ENCODE measurements at places on chromosomes 16 and 17. TPM values are rescaled to one million over a fixed set of nuclear protein-coding genes. Genes with fewer than 3 reads are reported as not detected.

GRCh38 chr17:59094861-59095530, 11.7 kb downstream of the TRIM37 start:
- no peak overlapping the region for H3K4me3 ChIP-seq
- H3K36me3 ChIP-seq = no peaks in the 10 kb centered on the region
- H3K4me1 ChIP-seq = peaks cover 27% of the 10 kb centered on the region

The USP43 gene
- total RNA-seq = 0.16 TPM

DNA sequence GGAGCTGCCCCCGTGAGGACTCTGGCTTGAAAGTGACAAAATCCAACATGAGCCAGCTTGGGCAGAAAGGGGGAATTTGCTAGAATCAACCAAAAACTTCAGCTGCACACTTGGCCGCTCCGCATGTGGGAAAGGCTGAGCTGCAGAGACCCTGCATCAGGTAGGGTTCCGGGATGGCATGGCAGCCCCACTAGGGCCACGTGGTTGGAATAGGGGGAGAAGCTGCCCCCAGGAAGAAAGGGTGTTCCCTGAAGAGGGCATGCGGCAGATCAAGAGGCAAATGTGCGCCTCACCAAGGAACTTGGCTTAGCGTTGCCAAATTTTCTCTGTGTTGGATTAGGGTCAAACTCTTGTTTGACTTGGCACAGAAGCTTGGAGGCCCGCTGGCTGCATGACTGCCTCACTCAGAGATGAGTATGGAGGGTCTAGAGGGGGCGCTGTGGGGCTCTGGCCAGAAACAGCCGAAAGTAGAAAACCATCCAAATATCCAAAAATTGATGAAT, 29.2 kb upstream of the WFIKKN2 start:
- H3K36me3 ChIP-seq = no peaks in the 10 kb centered on the region
- H3K4me1 ChIP-seq = no peaks in the 10 kb centered on the region
- H3K27ac ChIP-seq = no peak overlapping the region

- DNase-seq = no peak
- H3K4me3 ChIP-seq = no peak overlapping the region
- H3K36me3 ChIP-seq = no peaks in the 10 kb centered on the region
These were observed 9.5 kb upstream of the KRT19 start for GRCh38 chr17:41537614-41537954.

DNA sequence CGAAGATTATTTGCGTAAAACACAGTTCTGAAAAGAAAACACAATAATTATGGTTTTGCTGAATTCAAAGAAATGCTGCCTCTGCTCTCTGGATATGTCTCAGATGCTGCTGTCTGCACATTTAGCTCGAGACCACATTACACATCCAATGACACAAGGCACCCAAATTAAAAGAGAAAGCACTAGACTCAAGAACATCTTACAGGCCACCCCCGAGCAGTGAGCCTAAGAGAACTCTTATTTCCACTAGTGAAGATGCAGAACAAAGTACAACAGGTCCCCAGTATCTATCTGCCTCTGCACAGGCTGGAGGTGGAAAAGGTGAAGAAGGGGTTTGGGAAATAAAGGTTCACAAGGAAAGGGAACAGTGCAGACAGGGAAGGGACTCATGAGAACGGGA, 33.5 kb downstream of the GRB2 start:
- H3K4me1 ChIP-seq = no peaks in the 10 kb centered on the region
- no peak for DNase-seq
- H3K27ac ChIP-seq = no peak overlapping the region
- no peak overlapping the region for H3K4me3 ChIP-seq
- no peaks in the 10 kb centered on the region for H3K27me3 ChIP-seq

The MT1B gene
- not detected for total RNA-seq

GRCh38 chr17:58233543-58233942, 4.8 kb upstream of the LPO start:
- H3K27me3 ChIP-seq = peaks cover 22% of the 10 kb centered on the region
- no peaks in the 10 kb centered on the region for H3K4me1 ChIP-seq
- H3K36me3 ChIP-seq = no peaks in the 10 kb centered on the region
- no peak for DNase-seq
- no peak overlapping the region for H3K27ac ChIP-seq
- H3K4me3 ChIP-seq = no peak overlapping the region

The KRT36 gene
- total RNA-seq = not detected

- no peaks in the 10 kb centered on the region for H3K27me3 ChIP-seq
- H3K27ac ChIP-seq = peak overlapping the region; percentile 73
- no peak for DNase-seq
- H3K4me3 ChIP-seq = peak overlapping the region; percentile 91
These were observed 653 bp downstream of the FANCA start for GRCh38 chr16:89815639-89816348.

DNA sequence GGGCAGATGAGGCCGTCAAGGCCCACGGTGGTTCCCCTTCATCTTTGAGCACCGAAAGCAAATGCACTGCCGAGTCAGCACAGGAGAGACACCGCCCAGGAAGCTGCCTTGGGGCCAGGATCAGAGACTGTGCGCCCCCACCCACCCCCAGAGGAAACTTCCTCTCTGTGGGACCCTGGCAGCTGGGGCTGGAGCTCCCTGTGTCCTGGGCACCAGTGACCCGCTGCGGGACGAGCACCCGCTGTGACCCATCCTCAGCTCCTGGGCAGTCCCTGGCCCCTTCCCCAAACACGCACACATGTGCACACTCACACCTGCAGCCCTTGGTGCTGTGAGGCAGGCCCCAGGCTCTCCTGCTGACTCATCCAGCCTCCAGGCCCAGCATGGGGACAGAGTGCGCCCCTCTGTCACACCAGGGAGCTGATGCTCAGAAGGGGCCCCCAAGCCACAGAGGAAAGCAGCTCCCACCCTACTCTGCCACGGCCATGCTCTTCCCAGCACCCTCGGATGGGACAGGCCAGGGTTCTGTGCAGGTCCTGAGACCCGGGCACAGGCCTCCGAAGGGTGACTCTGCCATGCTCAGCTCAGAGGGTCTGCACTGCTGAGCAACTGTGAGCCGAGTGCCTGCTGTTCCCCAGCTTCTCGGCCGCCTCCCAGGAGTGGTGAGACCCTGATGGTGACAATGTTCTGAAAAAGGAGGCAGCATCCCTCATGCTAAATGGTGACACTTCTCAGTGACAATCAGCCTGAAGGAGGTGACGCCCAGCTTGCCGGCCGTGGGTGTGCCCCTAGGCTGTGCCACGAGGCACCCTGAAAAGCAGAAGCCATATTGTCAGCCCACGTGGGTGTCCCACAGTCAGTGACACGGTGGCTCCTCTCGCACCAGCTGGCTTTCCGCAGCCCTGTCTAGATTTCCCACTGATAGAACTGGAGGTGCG, 3.6 kb downstream of the PIEZO1 start:
- H3K36me3 ChIP-seq = peaks cover 3% of the 10 kb centered on the region
- H3K27ac ChIP-seq = no peak overlapping the region
- H3K27me3 ChIP-seq = no peaks in the 10 kb centered on the region
- no peak for DNase-seq

DNA sequence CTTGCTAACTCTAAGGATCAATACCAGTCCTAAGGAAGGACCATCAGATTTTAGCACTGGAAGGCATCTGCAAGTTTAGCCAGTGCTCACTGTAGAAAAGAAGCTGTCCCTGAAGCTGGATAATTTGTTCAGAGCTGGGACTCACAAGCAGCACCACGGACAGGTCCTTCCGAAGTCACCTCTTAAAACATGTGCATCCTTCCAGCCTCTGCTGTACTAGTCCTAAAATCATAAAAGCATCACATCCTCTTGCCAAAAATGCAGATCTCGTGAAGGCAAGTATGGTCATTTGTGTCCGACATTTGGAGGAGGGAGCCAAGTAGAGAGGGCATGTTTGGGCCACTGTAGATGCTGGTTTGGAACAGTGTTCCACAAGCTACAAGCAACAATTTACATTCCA, 506.9 kb downstream of the RBFOX1 start:
- no peak overlapping the region for H3K27ac ChIP-seq
- H3K27me3 ChIP-seq = no peaks in the 10 kb centered on the region
- DNase-seq = no peak
- no peaks in the 10 kb centered on the region for H3K4me1 ChIP-seq

DNA sequence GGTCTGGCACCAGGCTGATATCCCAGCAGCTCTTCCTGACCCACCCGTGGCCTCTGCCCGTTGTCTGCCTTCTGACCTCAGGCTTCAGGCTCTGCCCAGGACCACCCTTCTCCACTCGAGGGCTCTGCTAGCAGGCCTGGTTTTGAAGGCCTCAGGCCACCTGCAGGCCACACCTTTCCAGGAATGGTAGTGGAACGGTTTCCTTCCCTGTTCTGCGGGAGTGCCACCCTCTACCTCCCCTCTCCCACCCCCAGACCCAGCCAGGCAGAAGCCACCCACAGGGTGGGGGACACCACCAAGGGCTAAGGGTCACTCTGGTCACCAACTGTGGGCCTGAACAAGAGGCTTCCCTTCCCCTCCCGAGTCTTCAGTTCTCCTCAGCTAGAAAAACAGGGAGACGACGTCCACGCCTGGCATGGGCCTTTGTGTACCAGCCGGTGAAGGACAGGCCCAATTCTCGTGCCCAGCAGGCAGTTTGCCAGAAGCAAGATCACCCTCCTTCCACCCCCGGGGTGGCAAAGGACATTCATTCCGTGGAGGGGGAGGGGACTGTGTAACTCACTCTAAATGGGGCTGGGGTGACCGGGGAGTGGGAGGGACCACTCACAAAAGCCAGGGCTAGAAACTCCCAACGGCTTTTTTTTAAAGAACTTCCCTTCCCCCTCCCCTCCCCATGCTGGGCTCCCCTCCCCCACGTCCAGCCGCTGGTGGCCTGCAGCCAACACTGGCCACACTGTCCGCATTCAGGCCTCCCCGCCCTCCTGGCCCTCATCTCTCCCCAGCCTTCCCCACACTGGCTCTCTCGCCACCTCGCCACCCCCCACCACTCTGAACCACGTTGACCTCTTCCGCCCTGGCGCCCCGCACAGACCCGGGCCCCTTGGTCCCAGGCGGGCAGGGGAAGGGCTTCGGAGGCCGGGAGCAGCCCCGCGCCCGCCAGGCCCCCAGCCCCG, 7.7 kb downstream of the CBX4 start:
- H3K27me3 ChIP-seq = no peaks in the 10 kb centered on the region
- peaks cover 3% of the 10 kb centered on the region for H3K36me3 ChIP-seq
- H3K27ac ChIP-seq = no peak overlapping the region
- DNase-seq = no peak
- no peak overlapping the region for H3K4me3 ChIP-seq
- H3K4me1 ChIP-seq = peaks cover 8% of the 10 kb centered on the region

GRCh38 chr17:49554694-49555494, 20.8 kb upstream of the NXPH3 start:
- H3K27ac ChIP-seq = no peak overlapping the region
- H3K27me3 ChIP-seq = no peaks in the 10 kb centered on the region
- H3K4me1 ChIP-seq = peaks cover 2% of the 10 kb centered on the region
- H3K36me3 ChIP-seq = no peaks in the 10 kb centered on the region
- no peak overlapping the region for H3K4me3 ChIP-seq

DNA sequence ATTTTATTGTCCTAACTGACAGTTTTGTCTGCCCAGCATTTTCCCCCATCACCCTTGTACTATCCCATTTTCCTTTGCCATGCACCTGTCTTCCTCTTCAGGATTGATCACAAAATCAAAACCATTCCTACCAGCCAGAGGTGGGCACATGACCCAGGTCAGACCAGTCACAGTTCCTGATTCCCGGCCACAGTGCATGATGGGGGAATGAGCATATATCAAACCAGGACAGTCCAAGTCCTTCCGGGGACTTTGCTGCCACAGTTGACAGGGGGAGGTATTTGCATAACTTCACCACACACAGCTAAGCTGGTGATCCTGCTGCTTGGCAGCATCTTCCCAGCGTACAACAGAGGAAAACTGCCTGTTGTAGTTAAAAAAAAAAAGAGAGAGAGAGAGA, 493.9 kb downstream of the WWOX start:
- H3K4me1 ChIP-seq = no peaks in the 10 kb centered on the region
- H3K36me3 ChIP-seq = no peaks in the 10 kb centered on the region
- no peak overlapping the region for H3K27ac ChIP-seq
- no peak for DNase-seq

GRCh38 chr16:30040221-30040620, 9.2 kb upstream of the TLCD3B start:
- no peaks in the 10 kb centered on the region for H3K4me1 ChIP-seq
- no peaks in the 10 kb centered on the region for H3K36me3 ChIP-seq
- no peak overlapping the region for H3K27ac ChIP-seq
- DNase-seq = no peak

DNA sequence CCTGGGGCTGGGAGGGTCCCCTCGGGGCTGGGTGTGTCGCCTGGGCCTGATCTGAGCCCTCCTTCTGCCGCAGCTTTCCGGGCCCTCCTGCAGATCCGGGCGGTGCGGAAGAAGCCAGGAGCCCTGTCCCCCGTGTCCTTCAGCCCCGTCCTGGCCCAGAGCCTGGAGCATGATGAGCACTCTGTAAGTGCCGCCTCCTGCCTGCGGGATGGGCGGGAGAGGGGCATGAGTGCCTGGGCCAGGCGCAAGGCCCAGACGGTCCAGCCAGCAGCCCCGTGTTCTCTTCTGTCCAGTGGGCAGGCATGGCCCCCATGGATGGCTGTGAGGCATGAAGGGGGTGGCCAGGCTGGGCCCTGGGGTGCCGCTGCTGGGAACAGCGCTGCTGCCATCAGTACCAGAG, 16.0 kb upstream of the NUDT16L1 start:
- H3K27ac ChIP-seq = no peak overlapping the region
- no peak overlapping the region for H3K4me3 ChIP-seq
- H3K36me3 ChIP-seq = peaks cover 25% of the 10 kb centered on the region
- DNase-seq = no peak
- H3K4me1 ChIP-seq = no peaks in the 10 kb centered on the region

The SARM1 gene
- 7.0 TPM for total RNA-seq

DNA sequence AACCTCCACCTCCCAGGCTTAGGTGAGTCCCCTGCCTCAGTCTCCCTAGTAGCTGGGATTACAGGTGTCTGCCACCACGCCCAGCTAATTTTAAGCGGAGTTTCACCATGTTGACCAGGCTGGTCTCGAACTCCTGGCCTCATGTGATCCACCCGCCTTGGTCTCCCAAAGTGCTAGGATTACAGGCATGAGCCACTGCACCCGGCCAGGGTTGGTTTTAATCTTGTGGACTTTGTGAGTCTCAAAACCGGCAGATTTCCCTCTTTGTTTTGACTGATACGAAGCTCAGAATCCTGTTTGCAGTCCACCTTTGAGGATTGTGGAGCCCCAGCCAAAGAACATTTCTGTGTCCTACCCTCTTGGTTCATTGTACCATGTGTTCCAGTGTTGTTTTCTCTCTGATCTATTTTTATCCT, 16.4 kb upstream of the CPSF4L start:
- H3K27ac ChIP-seq = no peak overlapping the region
- H3K36me3 ChIP-seq = no peaks in the 10 kb centered on the region
- H3K4me3 ChIP-seq = no peak overlapping the region
- DNase-seq = no peak
- no peaks in the 10 kb centered on the region for H3K27me3 ChIP-seq

The RND2 gene
- 0.53 TPM for total RNA-seq

- H3K36me3 ChIP-seq = no peaks in the 10 kb centered on the region
- no peaks in the 10 kb centered on the region for H3K27me3 ChIP-seq
- no peak overlapping the region for H3K4me3 ChIP-seq
- peaks cover 20% of the 10 kb centered on the region for H3K4me1 ChIP-seq
These were observed 18.1 kb downstream of the TOM1L2 start for GRCh38 chr17:17954079-17954478.

The LGALS9B gene
- not detected for total RNA-seq
